ENCODE measurements at places on chromosomes 5 and 9.

DNA sequence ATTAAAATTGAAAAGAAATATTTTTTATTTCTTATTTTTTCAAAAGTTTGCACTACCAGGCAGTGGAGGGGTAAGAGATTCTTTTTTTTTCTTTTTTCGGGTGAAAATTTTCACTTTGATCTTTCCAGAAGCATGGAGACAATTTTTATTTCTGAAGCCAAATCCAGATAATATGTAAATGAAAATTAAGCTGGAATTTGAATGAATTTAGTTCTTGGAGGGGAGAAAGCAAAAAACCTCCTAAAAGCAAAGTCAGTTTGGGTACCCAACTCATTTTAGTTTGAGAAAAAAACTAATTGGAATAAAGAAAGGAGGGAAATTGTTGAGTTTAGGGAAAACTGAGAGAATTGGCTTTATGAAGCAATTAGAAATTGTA is 872 bp downstream of the ZNF618 start:
- DNase-seq, result no peak

DNA sequence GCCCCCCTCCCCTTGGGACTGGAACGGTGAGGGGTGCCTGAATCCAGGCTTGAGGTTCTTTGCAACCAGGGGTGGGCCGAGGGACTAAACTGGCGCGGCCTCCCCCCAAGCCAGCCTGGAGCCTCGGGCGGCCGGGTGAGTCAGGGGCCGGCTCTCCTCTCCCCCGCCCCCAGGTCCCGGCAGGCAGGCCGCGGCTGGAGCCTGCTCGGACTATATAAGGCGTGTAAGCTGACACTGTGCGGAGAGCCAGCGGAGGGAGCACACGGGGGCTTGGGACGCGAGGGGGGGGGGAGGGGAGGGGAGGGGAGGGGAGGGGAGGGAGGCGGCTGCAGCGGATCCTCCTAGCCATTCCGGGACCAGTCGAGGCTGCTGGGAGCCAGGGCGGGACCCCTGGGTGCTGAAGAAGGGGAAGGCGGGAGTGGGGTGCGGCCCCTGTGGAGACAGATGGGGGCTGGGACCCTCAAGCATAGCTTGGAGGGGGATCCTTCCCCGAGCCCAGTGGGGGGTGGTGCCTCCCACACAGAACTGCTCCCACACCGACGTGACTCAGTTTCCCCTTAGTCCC is 595 bp downstream of the PDLIM7 start:
- DNase-seq, result no peak

GRCh38 chr5:98961665-98962344 is 33.0 kb upstream of the CHD1 start:
- no peak for DNase-seq

- peak; percentile 30 for DNase-seq
Observed at GRCh38 chr9:120360046-120360445, 219.9 kb downstream of the CDK5RAP2 start.

- DNase-seq, result no peak
Observed at GRCh38 chr5:29113516-29113915, 2075.1 kb upstream of the CDH9 start.

DNA sequence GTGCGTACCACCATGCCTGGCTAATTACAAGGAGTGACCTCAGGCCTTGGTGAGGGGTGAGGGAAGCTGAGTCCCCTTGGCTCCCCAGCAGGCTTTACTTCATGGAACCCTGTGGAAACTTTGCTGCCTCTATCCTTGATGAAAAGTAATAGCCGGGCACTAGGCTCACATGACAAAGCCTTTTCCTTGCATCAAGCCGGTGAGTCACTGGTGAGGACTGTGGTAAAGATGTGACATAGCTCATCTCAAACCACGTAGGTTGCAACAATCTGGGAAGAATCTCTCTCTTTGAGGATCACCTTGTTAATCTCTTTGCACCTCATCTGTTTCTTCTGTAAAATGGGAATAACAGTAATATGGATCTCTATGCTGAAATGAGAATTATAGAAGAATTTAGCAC is 116.3 kb upstream of the SLC25A48 start:
- no peak for DNase-seq

GRCh38 chr5:17249029-17249634 is 31.7 kb downstream of the BASP1 start:
- no peak for DNase-seq

- DNase-seq, result peak; percentile 4
Observed at GRCh38 chr9:114291064-114291474, 31.8 kb upstream of the ORM1 start.

DNA sequence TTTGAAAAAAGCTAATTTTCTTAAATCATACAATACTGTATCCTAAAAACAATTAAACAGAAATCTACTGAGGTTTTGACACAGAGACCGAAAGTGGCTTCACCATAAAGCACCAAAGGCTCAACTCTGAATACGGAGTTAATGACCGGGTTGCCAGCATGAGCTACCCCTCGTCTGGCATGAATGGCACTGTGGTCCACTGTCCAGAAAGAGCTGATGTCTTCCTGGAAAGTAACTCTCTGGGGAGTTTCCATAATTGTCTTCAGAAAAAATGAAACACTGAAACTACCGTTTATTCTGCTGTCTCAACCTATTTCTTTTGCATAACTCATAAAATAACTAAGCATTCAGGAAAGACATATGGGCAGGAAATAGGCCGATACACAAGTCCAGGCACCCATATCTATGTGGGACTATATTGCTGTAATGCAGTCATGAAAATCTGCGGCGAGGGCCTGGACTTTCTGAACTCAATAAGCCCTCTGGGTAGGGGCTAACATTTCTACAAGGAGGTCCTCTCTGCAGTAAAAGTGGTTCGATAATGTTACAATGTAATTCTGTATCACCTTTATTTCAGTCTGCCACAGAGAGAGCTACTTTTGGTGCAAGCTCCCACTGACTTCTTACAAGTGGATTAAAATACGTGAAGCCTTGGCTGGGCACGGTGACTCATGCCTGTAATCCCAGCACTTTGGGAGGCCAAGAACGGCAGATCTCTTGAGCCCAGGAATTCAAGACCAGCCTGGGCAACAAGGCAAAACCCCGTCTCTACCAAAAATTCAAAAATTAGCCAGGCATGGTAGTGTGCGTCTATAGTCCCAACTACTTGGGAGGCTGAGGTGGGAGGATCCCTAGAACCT is 52.4 kb downstream of the ANKH start:
- DNase-seq, result no peak

DNA sequence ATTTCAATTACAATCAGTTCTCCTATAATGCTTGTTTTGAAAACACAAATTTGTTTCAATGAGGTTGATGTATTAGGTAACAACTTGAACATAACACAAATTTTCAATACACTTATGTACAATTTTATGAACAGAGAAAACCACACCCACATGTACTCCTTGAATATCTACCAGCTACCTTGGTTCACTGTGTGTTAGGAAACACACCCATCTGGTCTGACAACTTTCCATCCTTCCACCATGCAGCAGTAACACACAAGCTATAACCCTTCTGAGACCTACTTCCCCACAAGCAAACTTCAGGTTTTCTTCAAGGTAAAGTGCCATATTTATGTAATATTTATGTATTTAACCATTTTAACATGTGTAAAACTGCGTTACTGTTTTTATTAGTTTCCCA is 36.4 kb upstream of the UBQLN1 start:
- DNase-seq, result peak; percentile 65

DNA sequence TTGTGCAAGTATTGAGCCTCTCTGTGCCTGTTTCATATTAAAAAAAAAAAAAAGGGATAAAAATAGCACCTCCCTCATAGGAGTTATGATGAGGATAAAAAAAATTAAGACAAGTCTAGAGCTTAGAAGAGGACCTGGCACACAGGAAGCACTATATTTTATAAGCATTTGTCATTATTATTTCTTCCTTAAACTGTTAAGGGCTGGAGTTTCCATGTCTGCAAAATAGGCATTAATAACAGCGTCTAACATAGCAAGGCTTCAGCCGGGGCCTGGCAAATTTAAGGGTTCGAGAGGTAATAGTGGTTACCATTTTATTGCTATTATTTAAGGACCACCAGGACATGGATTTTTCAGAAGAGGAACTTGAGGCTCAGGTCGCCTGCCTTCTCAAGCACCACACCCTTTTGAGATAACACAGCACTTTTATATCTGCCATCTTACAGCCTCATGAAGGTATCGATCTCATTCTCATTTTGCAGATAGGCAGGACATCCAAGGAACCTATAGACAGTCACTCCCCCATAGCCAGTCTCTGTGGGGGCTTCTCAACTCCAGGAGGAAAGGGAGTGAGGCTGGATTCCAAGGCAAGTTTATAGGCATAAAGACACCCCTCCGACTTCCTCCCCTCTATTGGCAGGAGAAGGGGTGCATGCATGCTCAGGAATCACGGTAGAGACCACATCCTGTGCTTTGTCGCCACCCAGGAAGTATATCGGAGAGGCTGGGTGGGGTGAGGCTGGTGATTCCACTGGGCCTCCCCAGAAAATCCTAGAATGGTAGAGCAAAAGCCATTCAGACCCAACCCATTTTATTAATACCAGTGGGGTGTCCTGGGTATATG is 2.4 kb downstream of the ANXA6 start:
- DNase-seq, result no peak

GRCh38 chr5:54867310-54867944 is 118.0 kb downstream of the ESM1 start:
- DNase-seq, result no peak

DNA sequence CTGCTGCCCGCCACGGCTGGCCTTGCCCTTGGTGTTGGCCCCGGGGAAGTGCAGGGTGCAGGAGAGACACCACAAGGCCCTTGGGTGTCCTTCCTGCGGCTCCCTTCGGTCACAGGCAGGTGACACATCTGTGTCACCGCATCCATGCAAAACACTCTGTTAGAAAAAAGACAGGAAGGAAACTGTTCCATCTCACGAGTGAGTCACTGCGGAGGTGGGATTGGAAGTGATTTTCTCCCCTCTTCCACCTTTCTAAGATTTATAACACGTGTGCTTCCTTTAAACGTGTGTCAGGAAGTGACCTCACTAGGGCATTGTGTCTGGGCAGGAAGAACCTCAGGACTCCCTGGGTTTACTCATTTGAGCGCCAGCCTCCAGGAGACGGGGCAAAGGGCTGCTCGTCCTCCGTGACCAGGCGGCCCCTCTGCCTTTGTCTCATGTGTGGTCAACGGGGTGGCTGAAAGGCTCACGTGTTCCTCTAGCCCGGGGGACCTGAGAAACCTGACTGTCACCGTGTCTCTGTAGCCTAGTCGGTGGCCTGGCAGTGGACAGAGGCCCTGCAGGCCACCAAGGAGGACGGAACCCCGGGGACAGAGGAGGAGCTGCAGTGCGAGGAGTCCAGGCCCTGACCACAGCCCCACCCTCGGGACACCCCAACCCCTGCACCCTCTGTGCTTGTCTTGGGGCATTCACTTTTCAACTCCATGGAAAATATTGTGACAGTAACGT is 4.9 kb upstream of the LCN1 start:
- no peak for DNase-seq

- no peak for DNase-seq
Observed at GRCh38 chr5:142382186-142382585, 57.4 kb upstream of the SPRY4 start.

GRCh38 chr5:169629847-169630548 is 7.1 kb upstream of the DOCK2 start:
- DNase-seq, result no peak

DNA sequence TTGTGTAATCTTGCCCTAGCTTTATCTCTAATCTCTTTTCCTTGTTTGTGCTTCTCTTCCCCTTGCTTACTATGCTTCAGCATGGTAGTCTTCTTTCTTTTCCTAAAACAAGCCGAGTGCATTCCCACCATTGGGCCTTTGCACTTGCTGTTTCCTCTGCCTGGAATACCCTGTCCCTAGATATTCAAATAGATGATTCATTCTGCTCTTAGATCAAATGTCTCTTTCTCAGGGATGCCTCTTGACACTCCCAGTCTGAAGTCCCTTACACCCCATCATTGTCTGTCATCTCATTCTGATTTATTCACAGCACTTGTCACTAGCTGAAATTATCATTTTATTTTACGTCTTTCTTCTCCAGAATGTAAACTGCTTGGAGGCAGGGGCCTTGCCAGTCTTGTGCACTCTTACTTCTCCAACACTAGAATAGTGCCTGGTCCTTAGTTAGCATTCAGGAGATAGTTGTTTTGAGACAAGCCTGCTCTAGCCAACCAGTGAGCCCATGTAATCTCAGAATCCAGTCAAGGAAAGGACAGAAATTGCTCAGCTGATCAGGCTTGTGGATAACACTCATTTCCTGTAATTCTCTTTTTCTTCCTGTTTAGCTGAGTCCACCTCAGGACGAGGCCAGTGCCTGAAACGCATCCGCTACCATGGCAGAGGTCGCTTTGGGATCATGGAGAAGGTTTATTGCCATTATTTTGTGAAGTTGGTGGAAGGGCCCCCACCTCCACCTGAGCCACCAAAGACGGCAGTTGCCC is 25.4 kb downstream of the MRPL22 start:
- DNase-seq, result no peak

DNA sequence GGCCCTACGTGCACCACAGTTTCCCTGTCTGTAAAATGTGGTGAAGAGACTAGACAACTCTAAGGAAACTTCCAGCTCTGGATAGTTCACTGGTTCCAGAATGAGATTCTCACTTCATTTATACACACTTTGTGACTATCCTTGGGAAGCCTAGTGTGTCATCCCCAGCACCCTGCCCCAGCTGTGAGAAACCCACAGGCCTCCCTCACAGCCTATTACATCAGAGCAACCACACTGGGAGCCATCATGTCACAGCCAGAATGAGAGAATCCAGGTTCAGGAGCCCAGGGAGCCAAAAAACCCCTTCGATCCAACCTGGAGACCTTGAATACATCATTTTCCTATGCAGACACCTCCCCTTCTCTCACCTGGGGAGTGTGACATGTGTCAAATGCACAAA is 21.0 kb upstream of the HAND1 start:
- no peak for DNase-seq

DNA sequence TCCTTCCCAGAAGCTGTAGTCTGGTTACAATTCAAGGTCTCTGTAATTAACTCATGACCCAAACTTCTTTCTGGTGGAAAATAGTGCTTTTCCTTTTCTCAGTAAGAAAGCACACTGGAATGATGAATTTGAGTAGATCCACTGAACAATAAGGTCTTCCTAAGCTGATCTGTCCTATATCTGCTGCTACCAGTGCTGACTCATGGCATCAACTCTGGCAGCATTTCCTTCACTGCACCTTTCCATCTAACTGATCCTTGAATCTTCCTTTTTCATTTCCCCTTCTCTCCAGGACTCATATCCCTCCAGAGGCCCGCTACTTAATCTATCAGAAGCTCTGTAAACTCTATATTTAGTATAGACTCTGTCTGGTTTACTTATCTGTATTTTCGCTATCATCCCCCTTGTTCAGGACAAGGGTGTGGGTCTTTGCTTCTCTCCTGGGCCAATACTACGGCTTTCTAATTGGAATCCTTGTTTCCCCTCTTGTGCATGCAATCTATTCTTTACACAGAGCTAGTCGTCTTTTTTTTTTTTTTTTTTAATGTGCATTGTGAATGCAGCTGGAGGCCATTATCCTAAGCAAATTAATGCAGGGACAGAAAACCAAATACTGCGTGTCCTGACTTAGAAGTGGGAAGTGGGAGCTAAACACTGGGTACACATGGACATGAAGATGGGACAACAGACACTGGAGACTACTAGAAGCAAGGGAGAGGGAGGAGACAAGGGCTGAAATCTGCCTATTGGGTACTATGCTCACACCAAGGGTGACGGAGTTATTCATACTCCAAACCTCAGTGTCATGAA is 192.2 kb upstream of the RPS23 start:
- DNase-seq, result no peak

- no peak for DNase-seq
Observed at GRCh38 chr9:128903871-128904620, 16.7 kb upstream of the PHYHD1 start.
